ENCODE measurements at places on chromosomes 12 and 14.

GRCh38 chr14:37972941-37973887 is 234.5 kb upstream of the SSTR1 start:
- DNase-seq = no peak

- no peak for DNase-seq
Observed at GRCh38 chr12:42590330-42590934, 886 bp upstream of the PRICKLE1 start.

- DNase-seq = no peak
Observed at GRCh38 chr12:25438638-25439037, 114.4 kb downstream of the LMNTD1 start.

DNA sequence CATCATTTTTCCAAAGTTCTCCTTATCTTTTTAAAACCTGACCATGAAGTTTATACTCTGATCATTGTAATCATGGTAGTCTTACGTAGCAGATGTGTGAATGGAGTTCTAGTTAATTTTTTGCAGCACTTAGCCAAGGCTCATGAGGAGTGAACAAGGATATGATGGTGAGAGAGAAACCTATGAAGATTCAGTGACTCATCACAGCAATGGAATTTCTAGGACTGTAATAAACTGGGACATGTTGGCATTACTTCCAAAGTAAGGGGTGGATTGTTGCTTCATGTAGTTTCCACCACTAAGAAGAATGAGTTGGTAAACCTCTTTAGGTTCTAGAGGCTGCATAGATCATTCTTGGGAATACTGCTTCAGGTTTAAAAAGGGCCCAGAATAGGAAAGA is 102.7 kb downstream of the LRRIQ1 start:
- DNase-seq = no peak

DNA sequence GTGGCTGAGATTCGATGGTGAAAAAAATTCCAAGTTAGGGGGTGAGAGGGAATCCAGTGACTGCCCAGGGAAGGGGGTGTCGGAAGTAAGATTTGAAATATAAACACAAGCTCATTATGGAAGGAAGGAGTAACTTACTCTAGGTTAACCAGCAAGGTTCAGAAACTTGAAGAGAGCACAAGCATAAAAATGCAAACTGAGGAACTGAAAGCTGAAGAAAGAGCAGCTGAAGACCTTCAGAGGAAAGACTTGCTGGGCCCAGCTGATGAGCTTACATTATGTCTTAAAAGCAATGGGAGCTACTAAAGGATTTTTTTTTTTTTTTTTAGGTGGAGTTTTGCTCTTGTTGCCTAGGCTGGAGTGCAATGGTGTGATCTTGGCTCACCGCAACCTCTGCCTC is 189.7 kb upstream of the GRIN2B start:
- DNase-seq = no peak

DNA sequence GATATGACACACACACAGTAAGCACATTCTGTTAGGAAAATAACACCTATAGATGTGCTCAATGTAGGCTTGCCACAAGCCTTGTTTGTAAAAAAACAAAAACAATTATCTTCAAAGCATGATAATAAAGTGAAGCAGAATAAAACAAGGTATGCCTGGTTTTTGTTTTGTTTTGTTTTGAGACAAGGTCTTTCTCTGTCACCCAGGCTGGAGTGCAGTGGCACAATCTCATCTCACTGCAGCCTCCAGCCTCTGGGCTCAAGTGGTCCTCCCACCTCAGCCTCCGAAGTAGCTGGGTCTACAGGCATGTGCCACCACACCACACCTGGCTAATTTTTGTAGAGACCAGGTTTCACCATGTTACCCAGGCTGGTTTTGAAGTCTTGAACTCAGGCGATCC is 52.4 kb upstream of the MON2 start:
- no peak for DNase-seq

All from DMS79 treated with DMSO at 0.1 percent for 48 hours (cell line).